GOT3 (cell line): ENCODE measurements at places on chromosomes 16 and 17.

GRCh38 chr16:81123092-81123852 lies 27.1 kb upstream of the GCSH start:
- no peak for DNase-seq

DNA sequence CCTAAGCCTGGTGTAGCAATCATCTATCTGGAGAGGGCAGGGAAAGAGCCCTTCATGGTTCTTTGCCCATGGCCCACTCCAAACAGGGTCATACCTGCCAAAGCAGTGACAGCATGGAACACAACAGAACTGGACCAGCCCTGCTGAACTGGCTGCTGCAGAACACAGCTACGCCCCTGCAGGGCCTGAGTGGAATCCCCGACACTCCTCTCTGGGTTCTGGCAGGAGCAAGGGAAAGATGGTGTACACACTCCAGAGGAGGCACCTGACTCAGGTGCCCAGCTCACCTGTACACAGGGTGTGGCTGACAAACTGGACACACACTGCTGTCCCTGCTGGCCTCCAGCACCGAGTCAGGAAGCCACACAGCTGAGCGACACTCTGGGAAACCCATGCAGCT lies 19.8 kb downstream of the MIEF2 start:
- no peak for DNase-seq

DNA sequence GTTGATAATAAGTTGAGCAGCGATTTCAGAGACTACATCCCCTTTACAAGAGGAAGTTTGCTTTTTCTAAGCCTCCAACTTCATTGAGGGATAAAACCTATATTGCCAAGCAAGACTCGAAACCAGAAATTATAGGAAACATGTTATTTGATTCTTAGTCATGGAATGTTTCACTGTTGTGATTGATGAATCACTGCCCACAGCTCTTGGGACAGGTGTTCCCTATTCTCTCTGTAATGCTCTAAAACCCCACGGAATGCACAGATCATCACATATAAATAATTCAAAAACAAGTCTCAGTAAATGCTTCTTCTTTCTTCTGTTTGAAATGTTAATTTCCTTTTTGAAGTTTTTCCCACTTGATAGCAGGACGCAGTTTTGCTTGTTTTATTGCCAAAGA lies 809.5 kb upstream of the GOT2 start:
- DNase-seq = no peak

GRCh38 chr16:27851586-27851985 lies 211.9 kb downstream of the GSG1L start:
- DNase-seq = no peak

- no peak for DNase-seq
Measured at GRCh38 chr17:9050801-9051401, 29.6 kb downstream of the NTN1 start.
